ENCODE measurements at places on chromosomes 13 and 19. TPM values are rescaled to one million over a fixed set of nuclear protein-coding genes. Genes with fewer than 3 reads are reported as not detected.

Gene TMEM147
- 57.8 TPM for total RNA-seq

GRCh38 chr19:35879068-35879467, 10.7 kb downstream of the APLP1 start:
- H3K27ac ChIP-seq = no peak overlapping the region
- no peaks in the 10 kb centered on the region for H3K27me3 ChIP-seq
- DNase-seq = no peak
- no peaks in the 10 kb centered on the region for H3K36me3 ChIP-seq

DNA sequence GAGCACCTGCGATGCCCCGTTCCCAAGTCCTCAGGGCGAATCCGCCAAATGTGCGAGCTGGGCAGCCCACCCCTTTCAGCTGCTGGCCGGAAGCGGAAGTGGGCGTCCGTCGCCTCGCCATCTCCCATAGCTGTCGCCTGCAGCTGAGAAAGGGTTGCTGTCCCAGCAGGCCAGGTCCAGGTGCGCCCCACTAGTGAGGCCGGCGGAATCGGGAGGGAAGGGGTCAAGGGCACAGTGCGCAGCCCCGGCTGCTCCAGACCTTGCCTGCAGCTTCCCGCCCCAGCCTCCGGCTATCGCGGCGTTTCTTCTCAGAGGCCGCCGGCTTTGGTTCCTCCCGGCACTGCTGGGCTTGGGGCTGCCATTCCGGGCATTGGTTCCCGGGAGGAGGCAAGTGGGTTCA, at the start of gene ZNF177:
TSS of gene ZNF177 (plus strand) at position 109 of the 400 bp plus-strand sequence. CDS start 15,299 bp downstream, outside the sequence.
- no peak for DNase-seq
- no peak within 1 kb of the TSS for H3K27ac ChIP-seq
- H3K4me1 ChIP-seq = no peaks in the 10 kb centered on the region
- H3K27me3 ChIP-seq = no peaks in the 10 kb centered on the region

DNA sequence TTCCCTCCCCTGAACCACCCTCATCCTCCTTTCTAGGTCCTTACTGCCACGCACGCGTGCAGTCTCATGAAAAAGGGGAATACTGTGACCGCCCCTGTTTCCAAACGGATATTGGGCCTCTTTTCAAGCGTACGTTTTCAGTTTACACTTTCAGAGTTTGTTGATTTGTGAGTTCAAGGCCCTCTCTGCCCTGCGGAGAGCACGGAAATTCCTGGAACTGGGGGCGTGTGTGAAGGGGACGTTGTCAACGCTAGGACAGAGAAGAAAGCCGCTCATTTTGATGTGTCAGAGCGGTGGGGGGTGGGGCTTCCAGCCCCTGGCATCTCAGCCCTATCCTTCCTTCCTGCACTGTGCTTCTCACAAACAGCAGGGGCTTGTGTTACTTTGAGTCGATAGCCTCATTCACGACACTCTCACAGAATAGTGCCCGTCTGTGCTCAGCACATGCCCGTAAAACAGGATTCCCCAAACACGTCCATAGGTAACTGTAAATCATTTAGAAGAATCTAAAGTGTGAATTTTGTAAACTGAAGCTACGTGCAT, 137.6 kb upstream of the PEG3 start:
- H3K27ac ChIP-seq = no peak overlapping the region
- no peaks in the 10 kb centered on the region for H3K36me3 ChIP-seq
- H3K4me3 ChIP-seq = no peak overlapping the region
- no peaks in the 10 kb centered on the region for H3K27me3 ChIP-seq
- no peaks in the 10 kb centered on the region for H3K4me1 ChIP-seq

- DNase-seq = no peak
- H3K4me1 ChIP-seq = peaks cover 4% of the 10 kb centered on the region
- no peaks in the 10 kb centered on the region for H3K27me3 ChIP-seq
- no peak overlapping the region for H3K27ac ChIP-seq
- H3K36me3 ChIP-seq = no peaks in the 10 kb centered on the region
These were observed 70.9 kb upstream of the WASF3 start for GRCh38 chr13:26486550-26486949.

GRCh38 chr13:26629260-26629825, 71.9 kb downstream of the WASF3 start:
- no peak overlapping the region for H3K4me3 ChIP-seq
- H3K27me3 ChIP-seq = no peaks in the 10 kb centered on the region
- peaks cover 8% of the 10 kb centered on the region for H3K36me3 ChIP-seq
- no peaks in the 10 kb centered on the region for H3K4me1 ChIP-seq
- H3K27ac ChIP-seq = no peak overlapping the region
